Ecto neural progenitor cell (in vitro differentiated cells): ENCODE measurements at places on chromosomes 11 and 22.
A peak's percentile ranks its signal among the peaks of the same experiment; 100 is the strongest.

DNA sequence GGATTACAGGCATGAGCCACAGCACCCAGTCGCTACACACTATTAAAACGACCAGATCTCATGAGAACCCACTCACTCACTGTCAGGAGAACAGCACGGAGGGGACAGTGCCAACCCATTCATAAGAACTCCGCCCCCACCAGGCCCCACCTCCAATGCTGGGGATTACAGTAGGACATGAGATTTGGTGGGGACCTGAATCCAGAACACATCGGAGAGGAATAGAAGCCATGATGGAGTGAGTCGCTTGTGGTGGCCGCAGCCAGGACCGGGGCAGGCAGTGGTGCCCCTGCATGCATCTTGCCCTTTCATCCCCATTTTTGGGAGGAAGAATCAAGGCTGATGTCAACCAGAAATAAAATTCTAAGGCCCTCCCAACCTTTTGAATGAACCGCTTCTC, 8.7 kb downstream of the NADSYN1 start:
- DNase-seq: no peak

DNA sequence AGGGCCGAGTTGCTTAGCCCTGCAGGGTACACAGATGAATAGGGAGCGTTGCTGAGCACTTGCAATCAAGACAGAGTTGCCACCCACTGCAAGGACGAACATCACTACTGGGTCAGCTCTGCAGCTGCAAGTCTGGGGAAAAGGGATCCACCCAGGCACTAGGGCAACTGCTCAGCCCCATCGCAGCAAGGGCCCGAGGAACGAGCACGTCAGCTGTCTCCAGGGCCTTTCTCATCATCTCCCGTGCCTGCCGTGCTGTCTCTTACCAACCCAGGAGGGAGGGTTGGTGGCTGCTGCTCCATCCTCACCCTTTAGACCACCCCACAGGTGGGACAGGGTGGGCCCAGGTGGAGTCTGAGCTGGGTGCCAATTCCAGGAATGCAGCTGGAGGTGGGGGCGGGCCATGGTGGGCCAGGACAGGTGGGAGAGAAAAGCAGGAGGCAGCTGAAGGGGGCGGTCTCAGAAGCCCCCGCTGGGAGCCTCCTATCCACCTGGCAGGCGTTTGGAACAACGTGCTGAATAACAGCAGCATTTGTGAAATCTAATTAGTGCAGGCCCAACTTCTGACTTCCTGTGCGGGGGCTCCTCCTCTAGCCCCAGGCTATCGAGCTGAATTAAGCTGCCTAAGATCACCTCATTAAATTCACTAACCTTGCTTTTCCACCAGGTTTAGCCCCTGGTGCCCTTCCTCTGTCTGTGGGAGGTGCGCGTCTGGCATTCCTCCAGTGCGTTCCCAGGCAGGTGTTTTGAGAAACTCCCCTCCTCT, 252.5 kb downstream of the ST3GAL4 start:
- DNase-seq: peak; percentile 62

DNA sequence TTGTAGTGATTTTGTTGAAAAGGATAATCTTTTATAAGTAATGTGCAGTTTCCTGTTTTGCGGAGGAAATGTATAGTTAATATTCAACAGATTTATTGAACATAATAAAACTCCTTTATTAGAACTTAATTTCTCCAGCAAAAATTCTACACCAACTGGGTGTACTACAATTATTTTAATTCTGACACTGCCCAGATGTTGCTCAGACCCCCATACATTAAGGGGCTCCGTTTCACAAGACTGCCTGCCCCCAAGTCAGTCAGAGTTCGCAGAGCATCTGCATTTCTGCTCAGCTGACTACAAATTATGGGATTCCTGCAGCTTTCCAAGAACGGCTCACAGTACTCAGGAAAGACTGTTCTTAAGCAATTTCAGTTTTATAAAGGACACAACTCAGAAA, 6.2 kb downstream of the CEP57 start:
- no peak for DNase-seq

- no peak for DNase-seq
Observed at GRCh38 chr22:50548040-50548920, 2.6 kb downstream of the KLHDC7B start.
